Hippocampal formation (tissue), 2 donors: ENCODE measurements at places on chromosomes 1 and 21.

DNA sequence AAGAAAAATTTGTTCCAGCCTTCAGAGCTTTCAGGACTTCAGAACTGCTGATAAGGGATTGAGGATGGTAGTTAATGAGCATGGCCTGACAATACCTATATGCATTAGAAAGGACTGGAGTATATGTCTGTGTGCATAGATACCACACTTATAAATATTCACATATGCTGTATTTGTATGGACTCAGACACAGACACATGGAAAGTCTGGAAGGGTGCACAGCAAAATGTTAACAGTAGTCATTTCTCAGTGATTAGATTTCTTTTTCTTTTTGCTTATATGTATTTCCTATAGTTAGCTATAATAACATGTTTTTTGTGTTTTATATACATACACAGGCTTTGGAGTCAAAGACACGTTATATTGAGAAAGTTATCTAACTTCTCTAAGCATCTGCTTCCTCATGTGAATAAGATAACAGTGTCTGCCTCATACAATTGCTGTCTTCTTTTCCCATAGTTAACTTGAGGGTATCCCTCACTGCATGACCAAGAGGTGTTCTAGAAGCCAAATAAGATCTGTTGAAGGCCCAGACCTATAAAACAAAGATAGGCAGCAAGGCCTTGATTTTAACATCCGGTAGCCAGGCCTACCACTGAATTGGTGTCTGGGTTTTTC is 31.3 kb downstream of the INPP5B start:
- DNase-seq, result no peak

DNA sequence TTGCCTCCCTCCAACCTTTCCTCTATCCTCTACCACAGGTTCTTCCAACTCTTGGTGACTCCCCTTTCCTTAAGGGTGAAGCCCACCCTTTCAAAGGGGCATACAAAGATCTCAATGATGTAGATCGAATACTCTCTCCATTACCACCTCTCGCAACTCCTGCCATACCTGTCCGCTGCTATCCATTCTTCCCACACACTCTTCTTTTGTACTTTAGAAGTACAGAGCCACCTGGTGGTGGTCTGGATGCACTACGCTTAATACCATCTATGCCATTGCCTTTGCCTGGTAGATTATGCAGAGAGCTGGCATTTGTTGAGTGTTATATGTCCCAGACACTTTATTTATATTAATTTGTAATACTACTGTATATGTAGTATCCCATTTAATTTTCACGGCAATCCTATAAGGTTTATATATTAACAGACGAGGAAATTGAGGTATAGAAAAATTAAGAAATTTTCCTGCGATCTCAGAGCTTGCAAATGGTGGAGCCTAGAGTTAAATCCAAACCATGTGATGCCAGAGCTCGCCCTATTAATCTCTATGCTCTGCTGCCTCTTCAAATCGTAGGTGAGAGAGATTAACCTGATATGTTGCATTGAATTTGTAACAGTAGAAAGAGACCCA is 22.9 kb downstream of the TSHB start:
- peak; percentile 9 for DNase-seq

DNA sequence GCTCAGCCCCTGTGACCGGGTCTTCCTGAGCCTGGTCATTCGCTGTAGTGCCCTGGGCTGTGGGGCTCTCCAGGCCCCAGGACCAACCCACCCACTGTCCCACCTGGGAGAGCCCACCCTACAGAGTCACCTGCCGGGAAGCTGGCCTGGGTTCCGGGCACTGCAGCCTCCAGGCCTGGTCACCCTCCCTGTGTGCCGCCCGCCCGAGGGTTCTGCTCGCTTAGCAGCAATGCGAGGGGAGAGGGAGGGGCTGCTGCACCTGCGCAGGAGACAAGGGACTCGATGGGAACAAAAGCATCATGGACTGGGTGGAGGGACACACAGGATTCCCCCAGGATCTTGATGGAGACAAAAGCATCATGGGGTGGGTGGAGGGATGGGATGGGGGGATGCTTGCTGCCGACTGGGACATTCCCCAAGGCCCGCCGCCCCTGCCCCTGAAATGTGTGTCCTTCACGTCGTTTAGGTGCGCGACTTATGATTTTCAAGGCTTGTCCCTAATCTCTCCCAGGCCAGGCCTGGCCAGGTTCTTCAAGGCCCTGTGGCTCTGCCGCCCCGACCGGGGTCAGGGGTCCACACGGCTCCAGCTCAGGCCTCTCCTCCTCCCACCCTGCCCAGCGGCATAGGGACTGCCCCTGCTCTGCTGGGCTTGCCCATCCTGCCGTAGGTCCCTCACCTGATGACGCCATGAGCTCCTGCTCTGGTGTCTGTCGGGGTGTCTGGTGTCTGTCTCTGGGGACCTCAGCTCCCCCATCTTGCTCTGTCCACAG is 1.7 kb downstream of the KRTAP10-8 start:
- no peak for DNase-seq

- no peak for DNase-seq
Measured at GRCh38 chr21:17451364-17451891, 61.4 kb upstream of the CXADR start.

DNA sequence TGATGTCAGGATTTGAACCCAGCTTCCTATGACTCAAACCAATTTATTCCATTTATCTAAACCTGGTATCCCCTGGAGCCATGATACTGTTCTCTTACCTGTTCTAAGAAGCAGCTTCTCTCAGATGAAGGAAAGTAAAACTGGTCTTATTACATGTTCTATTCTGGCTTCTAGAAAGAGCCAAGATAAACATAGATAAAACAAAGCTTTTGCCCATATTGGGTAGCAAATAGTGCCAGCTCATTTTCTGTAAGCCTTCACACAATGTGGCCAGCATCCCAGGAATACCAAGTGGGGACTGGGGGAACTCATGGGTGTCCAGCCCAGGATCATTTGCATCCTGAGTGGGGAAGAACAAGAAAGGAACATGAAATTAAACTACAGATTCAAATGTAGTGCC is 53.5 kb upstream of the EPHA8 start:
- no peak for DNase-seq

- DNase-seq, result no peak
Measured at GRCh38 chr1:16608838-16609560, 4.4 kb downstream of the NBPF1 start.

GRCh38 chr1:201557572-201557958 is 18.6 kb downstream of the NAV1 start:
- DNase-seq, result no peak

GRCh38 chr1:197557302-197557701 is 218.0 kb downstream of the DENND1B start:
- no peak for DNase-seq

DNA sequence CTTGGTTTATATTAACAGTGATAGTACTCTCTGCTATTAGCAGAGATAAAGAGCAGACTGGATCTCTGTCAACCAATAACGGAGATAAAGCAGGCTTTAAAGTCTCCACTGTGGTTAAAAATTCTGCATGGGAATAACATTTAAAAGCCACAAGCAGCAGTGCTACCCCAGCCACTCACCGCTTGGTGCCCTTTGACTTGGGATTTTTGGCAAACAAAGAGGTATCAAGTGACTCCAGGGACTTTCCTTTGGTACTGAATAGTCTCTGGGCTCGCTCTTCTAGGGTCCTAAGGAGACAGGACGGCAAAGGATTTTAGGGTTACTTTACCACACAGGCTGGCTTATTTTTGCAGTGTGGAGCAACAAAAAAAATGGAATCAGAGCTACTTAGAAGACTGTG is 11.3 kb downstream of the SF3A3 start:
- DNase-seq, result no peak

DNA sequence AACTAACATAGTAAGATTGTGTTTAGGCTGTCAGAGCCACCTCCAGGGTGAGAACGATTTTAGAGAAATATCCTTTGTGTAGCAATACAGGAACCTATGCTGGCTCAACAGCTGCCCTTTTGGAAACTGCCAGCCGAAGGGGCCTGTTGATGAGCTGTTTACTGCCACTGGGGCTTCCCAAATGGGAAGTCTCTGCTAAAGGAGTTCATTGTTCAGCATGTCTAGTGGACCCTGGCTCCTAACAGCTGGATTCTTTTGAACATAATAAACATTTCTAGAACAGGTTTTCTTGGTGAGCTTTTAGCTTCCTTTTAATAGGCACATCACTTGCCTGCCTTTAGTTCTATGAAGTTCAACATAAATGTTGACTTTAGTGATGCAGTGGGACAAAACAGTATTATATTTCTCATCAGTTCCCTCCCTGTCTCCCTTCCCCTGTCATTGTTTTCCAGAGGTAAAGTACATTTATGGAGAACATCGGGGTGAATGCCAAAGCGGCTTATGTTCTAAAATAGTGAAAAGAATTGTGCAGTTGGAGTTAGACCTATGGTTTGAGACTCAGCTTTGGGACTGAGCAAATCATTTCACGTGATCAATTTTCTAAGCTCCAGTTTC is 57.4 kb downstream of the UCK2 start:
- DNase-seq, result no peak

DNA sequence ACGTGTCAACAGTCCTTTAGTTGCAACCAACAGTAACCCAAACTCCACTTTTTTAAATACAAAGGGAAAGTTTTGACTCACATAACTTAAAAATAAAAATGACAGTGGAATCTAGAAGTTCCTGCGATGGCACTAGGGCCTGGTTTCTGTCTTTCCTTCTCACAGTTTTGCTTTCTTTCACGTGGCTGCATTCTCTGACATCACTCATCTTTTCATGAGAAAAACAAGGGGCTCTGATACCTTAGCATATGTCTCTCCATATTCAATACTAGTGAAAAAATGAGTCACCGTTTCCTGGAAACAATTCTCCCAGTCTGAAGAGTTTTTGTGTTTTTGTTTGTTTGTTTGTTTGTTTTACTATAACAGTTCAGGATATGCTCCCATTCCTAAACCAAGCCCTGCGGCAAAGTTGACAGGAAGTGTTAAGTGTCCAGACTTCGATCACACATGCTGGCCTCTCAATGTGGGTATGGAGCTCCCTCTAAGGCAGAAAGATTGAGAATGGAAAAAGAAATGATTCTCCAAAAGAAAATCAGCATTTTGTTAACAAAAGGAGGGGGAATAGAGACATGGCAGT is 483.3 kb downstream of the TTLL7 start:
- DNase-seq, result no peak

- no peak for DNase-seq
Measured at GRCh38 chr1:196387766-196388165, 220.5 kb downstream of the KCNT2 start.

DNA sequence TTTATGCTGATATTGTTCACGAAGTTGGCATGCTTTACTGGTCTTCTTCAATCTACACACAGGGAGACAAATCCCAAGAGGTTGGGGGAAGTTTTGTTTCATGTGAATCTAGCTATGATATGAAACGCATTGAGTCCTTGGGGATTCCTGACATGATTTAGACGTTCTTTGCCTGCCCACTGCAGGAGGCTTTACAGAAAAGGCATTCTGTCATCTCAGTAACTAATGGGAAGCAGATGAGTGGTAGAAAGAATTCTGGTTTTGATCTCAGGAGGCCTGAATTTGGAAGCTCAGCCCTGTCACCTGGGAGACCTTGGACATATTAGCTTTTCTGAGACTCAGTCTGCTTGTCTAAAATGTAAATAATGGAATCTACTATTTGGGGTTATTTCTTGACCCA is 383.0 kb upstream of the NFIA start:
- peak; percentile 3 for DNase-seq

DNA sequence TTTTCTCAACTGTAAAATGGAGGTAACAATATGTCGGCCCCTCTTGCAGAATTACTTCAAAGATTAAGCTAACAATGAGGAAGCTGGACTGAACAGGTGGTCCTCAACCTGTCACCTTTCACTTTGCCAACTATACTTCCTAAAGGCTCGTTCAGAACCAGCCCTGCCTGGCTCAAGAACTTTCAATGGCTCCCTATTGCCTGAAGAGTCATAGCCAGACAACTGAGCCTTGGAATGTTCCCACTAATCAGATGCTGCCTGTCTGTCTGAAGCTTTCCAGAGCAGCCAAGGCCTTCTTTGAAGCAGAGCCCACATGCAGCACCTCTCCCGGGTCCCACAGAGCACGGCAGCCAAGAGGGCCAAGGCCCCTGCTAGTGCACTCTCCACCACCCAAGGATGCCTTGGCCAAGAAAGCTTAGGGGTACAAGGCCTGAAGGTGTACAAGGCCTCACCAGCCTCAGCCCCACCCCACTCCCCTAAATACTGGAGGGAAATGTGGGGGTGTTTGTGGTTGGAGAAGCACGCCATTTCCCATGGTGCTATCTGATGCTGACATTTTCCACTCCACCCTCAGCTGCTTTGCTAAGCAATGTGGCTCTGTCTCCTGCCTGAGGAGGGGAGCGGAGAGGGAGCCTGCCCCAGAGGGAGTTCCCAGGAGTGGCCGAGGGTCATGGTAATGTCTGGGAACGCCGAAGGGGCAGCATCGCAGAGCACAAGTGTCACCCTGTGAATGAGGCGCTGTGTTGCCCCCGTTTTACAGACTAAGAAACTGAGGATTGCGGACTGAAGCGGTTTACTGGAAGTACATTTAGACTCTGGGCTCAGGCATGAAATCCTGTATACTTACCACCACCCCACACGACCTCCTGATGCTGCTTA is 8.2 kb upstream of the LAPTM5 start:
- DNase-seq, result no peak

DNA sequence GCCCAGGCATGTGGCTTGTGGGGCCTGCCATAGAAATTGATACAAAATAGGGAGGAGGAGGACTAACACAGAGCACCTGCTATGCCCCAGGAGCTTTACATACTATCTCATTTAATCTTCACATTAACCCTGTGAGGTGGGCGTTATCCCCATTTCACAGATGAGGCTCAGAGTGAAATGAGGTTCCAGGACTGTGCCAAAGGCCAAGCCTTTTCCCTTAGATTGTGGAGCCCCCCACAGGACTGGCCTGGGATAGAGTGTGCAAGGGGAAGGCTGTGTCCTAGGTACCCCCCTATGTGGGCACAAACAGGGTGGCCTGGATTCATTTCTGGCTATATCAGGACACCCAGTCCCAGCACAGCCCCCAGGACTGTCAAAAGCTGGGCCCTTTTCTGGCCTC is 2.2 kb upstream of the DDOST start:
- no peak for DNase-seq

DNA sequence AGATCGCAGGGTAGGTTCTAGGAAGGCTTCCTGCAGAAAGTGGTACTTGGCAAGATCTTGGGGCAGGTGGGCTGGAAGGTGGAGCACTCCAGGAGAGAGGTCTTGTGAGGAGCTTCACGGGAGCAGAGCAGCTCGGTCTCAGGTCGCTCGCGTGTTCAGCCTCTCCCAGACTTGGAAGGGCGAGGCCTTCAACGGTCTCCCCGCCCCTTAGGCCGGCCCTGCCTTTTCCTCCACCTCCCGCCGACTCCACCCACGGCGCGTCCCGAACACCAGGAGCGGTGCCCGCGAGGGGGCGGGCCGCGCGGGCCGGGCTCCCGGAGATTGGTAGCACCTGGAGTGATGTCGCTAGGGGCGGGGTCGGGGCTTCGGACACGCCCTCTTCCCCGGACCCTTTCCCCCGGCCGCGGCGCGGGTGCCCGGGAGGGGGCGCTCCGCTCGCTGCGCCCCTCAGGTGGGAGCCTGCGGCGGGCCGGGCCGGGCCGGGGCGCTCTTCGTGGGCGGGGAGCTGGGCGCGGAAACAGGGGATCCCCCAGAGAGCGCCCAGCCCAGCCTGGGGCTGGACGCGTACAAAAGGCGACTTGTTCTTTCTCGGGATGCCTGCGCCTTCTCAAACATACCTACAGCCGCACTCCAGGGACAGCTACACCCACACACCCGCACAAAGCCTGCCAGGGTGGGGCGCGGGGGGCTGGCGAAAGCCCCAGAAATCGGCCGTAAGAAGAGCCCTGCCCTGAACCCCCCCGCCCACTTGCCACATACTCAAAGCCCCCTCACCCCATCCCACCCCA is 35.5 kb downstream of the AHDC1 start:
- peak; percentile 29 for DNase-seq

- no peak for DNase-seq
Measured at GRCh38 chr1:116777831-116778830, 23.9 kb downstream of the CD2 start.
